A549 treated with CpdA at 1 μM for 4 hours (cell line): ENCODE measurements at places on chromosomes 2 and 18. TPM values are rescaled to one million over a fixed set of nuclear protein-coding genes. Genes with fewer than 3 reads are reported as not detected.

Gene FRZB
- total RNA-seq, result 0.03 TPM in 1 of 5 replicates, not detected in the others

Gene PDIA6
- 343 to 391 TPM (median 381 TPM) in 5 replicates for total RNA-seq

Gene FOXD4L1
- 0.30 to 0.69 TPM (median 0.45 TPM) in 5 replicates for total RNA-seq

Gene TPO
- total RNA-seq, result 0.07 to 0.18 TPM (median 0.13 TPM) in 4 of 5 replicates, not detected in the other

Gene GALNT5
- 2.8 to 3.1 TPM (median 2.8 TPM) in 5 replicates for total RNA-seq
